Astrocyte of the spinal cord (primary cell): ENCODE measurements at places on chromosomes 3 and 15.

- no peak for DNase-seq
Measured at GRCh38 chr3:81500039-81500438, 261.4 kb downstream of the GBE1 start.

GRCh38 chr15:85497172-85497569 lies 116.8 kb downstream of the AKAP13 start:
- no peak for DNase-seq

- DNase-seq = no peak
Measured at GRCh38 chr3:130849091-130849552, 44.8 kb upstream of the ATP2C1 start.

DNA sequence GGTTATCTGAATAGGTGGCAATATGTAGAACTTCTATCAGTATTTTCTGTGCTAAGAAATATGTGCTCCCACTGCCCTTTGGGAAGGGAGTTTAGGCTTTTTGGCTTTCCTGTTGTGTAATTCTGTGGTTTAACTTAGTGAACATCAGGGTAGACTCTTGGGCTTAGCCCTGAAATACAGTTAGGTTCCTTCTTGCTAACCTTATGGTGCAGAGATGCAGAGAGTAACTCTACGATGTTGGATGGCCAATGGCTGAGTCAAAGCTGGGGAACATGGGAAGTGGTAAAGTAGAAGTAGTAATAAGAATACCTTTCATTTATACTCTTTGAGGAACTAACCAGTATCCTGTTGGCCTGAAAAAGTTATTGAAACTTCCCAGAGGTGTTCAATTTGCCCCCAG lies 80.8 kb upstream of the IL12A start:
- DNase-seq = no peak

- no peak for DNase-seq
Measured at GRCh38 chr3:161296814-161297213, 74.5 kb downstream of the SPTSSB start.

GRCh38 chr15:26179906-26180305 lies 316.8 kb upstream of the ATP10A start:
- DNase-seq = no peak

DNA sequence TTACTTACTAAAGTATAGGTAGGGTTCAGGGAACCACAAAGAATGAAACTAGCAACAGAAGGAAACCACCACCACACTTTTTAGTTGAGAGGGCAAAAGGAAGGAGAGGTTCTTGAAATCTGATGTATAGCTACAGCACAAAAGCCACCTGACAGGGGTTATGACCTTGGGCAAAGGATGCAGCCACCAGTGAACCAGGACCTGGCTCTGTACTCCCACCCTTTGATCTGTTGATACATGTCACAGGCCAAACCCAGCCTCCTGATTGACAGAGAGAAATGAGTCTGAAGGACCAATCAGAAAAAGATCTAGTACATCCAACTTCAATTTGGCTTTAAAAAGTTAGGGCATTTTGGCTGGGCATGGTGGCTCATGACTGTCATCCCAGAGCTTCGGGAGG lies 20.0 kb upstream of the BLM start:
- no peak for DNase-seq

DNA sequence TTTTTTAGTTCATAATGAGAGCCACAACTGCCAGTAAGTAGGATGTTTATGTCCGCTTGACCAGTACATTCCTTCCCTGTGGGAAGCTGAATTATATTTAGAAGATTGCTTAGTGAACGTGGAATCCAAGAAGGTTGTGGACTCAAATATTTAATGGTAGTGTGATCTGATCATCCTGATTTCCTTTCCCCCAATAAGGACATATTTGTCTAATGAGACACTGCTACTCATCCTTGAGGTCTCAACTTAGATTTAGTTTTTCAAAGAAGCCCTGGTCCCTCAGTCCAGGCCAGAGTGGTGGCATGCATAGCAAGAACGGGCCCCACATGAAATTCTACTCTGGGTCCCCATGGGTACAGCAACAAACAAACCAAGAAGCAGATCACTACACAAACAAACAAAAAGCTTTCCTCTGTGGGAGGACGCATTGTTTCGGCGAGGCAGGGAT lies 60.8 kb downstream of the USP13 start:
- DNase-seq = peak; percentile 93

DNA sequence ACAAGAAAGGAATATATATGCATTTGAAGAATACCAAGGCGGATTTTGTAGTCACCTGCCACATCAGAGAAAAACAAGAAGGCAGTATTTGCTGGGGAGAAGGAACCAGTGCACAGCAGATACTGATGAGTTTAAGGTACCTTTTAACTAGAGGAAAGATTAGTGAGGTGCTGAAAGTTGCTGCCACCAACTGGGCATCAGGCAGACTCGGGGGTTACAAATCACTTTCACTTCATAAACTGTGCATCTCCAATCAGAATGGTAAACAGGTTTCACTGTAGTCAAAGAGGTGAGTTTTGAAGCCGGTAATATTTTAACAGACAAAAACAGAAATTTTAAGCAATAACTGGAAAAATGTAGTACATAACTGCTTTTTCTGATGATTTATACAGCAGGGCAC lies 4.1 kb downstream of the FBN1 start:
- DNase-seq = peak; percentile 51

GRCh38 chr3:52346623-52347530 lies 30.8 kb downstream of the DNAH1 start:
- DNase-seq = peak; percentile 46
